ENCODE measurements at places on chromosomes 4 and X.

GRCh38 chrX:151085207-151085606, 91.2 kb upstream of the GPR50 start:
- DNase-seq, result no peak

DNA sequence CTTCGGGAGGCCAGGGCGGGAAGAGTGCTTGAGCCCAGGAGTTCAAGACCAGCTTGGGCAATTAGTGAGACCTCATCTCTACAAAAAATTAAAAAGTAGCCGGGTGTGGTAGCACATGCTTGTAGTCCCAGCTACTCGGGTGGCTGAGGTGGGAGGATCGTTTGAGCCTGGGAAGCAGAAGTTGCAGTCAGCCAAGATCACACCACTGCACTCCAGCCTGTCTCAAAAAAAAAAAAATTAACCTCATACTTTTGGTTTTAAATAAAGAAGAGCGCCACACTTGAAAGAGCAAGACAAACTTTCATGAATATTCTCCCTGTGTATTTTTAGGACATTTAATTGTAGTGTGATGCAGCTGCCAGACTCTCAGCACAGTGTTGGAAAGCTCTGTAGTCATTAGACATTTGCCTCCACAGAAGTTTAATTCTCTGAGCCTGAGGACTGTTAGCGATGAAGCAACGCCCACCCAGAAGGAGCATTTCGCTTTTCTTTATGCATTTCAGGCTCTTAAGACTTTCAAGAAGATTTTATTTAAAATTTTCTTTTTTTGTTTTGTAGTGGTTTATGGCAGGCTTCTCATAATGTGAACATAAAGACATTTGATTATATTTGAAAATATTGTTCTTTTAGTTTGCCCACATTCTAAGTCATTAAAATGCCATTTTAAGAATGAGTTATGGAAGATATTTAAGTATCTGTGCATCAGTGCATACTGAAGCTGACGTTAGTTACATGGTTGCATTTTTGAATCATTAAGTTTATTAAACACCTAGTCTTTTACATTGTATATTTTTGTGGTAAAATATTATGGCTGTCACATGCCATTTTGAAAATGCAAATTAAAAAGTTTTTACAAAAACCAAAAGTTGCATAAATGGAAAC, 45.8 kb downstream of the DCLK2 start:
- no peak for DNase-seq

DNA sequence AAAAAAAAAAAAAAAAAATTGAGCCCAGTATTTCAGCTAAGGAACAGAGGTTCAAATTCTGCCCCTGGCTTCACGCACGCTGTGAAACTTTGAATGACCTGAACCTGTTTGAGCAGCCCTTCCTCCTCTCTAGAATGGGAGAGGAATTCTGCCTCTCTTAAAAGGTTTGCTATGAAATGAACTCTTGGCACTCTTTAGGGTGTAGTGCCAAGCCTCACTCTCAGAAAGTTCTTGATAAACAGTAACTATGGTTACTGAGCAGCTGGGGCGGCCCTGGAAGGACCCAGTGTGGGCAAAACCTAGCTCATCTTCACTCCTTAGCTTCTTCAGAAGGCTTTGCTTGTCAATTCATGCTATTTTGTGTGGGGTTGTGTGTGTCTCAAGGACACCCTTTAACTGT, 73.7 kb downstream of the GEMIN8 start:
- DNase-seq, result no peak

DNA sequence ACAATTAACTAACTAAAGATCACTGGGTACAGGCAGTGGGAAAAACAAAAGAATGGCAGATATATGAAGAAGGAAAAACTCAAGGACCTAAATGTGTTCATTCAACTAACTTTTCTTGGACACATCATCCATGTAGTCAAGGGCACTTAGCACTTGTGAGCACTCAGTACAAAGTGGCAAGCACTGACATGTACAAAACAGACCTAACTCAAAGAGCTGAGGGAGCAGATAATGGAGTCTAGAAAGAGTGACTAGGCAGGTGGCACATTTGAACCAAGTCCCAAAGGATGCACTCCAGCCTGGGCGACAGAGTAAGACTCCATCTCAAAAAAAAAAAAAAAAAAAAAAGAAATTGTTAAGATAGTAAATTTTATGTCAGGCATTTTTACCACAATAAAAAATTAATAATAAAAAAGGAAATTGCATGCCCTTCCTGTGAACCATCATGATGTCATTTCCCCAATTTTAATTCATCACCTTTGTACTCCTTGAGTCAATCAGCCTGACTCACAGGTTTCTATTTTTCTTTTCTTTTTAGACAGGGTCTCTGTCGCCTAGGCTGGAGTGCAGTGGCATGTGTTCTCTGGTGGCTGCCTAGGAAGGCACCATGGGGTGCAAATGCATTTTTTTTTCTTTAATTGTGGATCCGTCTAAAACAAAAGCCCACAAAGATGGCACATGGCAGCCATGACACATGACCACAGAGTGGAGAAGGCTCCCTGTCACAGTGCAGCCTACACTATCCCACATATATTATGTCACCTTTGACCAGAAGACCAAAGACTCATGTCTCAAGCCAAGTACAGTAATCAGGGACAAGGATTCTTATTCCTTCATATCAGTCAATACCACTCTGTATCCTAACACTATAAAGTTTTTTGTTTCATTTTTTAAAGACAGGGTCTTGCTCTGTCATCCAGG, 91.9 kb downstream of the CHST7 start:
- DNase-seq, result no peak
